A549 treated with Hydrocortisone at 1 μM for 4 hours (cell line): ENCODE measurements at places on chromosomes 12 and 14. TPM values are rescaled to one million over a fixed set of nuclear protein-coding genes. Genes with fewer than 3 reads are reported as not detected.

The RIPK3 gene
- total RNA-seq, result not detected in 5 replicates

The ARHGDIB gene
- 0.79 to 1.7 TPM (median 1.1 TPM) in 5 replicates for total RNA-seq

The MMP17 gene
- total RNA-seq, result 9.4 to 11.0 TPM (median 10.3 TPM) in 5 replicates

The MTA1 gene
- 63.5 to 81.3 TPM (median 77.4 TPM) in 5 replicates for total RNA-seq

The LTB4R gene
- 3.8 to 5.9 TPM (median 5.5 TPM) in 5 replicates for total RNA-seq

The TMEM119 gene
- 0.17 to 0.20 TPM in 2 of 5 replicates, not detected in the others for total RNA-seq

The POTEM gene
- not detected in 5 replicates for total RNA-seq

The SYCP3 gene
- 0.18 TPM in 1 of 5 replicates, not detected in the others for total RNA-seq
